ENCODE measurements at places on chromosomes 1 and 21.

DNA sequence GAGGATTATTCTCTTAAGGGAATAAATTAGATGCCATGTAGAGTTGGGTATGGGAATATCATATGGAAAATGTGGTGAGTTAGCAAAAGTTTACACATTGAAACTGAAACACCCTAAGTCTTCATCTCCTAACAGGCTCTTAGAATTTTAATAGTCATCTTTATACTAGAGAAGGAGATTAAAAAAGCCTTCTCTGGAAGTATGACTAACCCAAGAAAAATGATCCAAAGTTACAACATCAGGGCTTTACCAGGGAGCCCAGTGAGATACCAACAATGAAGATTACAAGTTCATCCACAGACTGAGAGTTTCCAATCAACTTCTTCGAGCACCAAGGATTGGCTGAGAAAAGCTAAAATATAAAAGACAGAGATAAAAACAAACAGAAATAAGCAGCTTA lies 70.0 kb upstream of the KIAA0040 start:
- DNase-seq = no peak

DNA sequence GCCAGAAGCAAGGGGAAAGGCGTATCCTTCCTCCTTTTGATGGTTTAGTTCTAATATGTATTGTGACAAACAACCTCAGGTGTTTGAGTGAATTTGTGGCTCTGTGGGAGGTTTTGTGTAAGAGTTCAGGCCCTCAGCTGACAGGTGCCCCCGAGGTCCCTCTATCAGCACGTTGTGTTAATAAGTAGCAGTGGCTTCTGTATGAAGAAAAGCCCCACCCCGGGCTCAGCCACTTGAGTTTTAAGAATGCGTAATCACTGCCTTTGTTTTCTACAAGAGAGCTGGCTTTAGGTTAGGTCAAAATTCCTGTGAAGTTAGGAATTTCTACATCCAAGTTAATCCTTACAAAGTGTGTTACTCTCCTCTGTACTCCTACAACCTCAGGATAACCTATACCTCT lies 92.4 kb upstream of the PGBD5 start:
- DNase-seq = no peak

GRCh38 chr1:160064746-160065145 lies 5.2 kb downstream of the KCNJ10 start:
- DNase-seq = no peak

DNA sequence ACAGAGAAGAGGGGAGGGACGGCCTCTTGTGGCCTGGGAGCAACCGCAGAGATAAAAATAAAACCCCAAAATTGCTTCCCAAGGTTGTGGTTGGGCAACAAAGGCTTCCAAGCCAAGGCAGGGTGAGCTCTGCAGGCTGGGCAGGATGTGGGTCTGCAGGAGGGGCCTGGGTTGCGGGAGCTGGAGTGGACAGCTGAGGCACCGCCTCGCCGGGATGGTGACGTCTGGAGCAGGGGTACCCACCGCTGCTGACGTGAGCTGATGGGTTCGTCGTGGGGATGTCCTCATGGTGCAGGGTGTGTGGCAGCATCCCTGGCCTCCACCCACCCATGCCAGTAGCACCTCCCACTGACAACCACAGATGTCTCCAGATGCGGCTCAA lies 3.7 kb downstream of the AURKAIP1 start:
- peak; percentile 47 for DNase-seq

GRCh38 chr1:150106341-150106740 lies 38.8 kb downstream of the VPS45 start:
- no peak for DNase-seq

GRCh38 chr1:47569681-47570470 lies 132.0 kb downstream of the FOXD2 start:
- no peak for DNase-seq

DNA sequence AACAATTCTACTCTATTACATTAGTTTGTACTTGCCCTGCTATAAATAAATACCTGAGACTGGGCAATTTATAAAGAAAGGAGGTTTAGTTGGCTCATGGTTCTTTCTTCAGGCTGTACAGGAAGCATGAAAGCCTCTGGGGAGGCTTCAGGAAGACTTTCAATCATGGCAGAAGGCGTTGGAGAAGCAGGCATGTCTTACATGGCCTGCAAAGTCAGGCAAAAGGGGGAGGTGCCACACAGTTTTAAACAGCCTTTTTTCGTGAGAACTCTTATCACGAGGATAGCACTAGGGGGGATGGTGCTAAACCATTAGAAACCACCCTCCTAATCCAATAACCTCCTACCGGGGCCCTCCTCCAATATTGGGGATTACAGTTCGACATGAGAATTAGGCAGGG lies 102.9 kb downstream of the DYRK1A start:
- DNase-seq = no peak

- DNase-seq = no peak
Observed at GRCh38 chr21:38804030-38804788, 1.5 kb upstream of the ETS2 start.

DNA sequence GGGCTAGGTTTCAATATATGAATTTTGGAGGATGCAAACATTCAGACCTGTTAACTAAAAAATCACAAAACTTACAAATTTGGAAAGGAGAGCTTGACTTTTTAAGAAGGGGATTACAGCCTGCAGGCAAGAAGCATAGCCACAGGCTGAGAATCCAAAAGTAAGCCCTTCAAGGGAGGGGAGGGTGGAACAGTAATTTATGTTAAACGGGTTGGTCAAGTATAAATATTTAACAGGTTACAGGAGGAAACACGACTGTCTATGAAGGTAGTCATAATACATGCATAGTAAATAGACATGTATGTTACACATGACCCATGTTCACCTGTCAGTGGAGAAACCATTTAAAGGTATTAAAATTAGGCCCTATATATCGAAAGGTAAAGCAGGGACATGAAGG lies 261.1 kb upstream of the RGS18 start:
- no peak for DNase-seq

- DNase-seq = no peak
Observed at GRCh38 chr1:119544165-119544762, 37.3 kb downstream of the HSD3B1 start.

DNA sequence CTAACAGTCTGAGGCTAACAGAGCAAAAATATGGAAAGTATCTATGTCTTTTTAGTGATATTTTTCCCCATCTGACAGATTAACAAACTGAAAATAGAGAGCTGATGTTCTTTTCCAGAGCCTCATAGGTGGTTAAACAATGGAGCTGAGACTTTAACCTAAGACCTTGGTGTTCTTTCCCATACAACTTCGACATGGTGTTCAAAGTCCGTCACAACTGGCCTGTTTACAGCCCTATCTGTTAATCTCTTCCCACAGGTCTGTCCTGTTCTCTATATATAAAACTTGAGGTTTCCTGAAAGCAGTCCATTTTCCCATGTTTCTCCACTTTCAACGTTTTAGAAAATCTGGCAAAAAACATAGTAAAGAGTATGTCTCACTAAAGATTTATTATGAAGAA lies 395.7 kb downstream of the BRINP2 start:
- no peak for DNase-seq

DNA sequence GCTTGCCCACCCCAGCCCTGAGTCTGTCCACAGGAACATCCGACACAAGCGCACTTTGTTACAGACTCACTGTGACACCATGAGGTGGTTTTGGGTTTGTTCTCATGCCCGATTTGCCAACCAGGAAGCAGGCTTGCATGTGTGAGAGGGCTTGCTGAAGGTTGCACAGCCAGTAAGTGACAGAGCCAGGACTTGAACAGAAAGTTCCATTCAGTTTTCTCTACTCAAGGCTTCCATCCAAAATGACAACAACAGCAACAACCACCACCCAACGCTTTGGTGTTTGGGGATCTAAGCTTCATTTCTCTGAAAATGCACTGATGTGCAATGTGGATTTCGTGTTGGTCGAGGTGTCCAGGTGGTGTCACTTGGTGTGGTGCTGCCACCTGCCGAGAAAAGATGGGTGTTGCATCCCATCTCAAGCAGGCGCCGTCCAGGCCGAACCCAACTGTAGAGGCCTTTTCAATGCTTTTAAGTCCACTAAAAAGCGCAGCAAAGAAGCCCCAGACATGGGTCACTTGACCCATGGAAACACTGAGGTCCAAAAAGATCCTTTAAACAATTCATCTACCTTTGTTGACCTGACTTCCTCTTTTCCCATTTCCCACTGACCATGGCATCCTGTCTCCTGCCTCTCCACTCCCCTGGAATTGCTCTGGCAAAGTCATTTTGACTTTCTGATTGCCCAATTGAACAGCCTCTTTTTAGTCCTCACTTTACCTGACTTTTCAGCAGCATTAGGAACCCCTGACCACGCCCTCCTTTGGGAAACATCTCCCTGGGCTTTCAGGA lies 12.2 kb downstream of the CITED4 start:
- DNase-seq = peak; percentile 60

GRCh38 chr1:107220036-107220435 lies 79.2 kb downstream of the NTNG1 start:
- DNase-seq = no peak

Data from activated T-helper 1 cell treated with Interleukin-2 at 50 U/mL for 16 hours (primary cell).